ENCODE measurements at places on chromosomes 2 and 18.

DNA sequence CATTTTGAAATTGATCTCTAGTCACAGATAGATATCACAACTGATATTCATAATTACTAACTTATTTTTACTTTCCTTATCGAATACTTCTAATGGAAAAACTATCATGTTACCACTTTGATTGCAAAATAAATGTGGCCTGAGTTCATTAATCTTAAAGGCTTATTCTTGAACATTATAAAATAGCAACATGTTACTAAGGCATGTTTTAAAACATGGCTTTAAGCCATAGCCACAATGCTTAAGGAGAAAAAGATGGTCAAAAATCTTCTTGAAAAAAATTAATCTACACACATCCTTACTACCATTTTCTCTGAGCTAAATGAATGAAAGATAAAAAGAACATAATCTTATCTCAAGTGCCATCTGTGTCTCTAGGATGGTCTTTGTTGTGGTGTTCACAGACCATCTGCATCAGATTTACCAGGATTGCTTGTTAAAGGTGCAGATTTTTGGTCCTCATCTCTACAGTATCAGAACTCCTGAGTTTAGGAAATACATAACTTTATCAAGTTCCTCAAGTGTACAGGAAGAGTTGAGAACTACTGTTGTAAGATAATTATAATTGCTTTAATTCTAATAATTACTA is 15.3 kb downstream of the MTX2 start:
- no peak for DNase-seq

GRCh38 chr2:115568643-115569042 is 1126.2 kb downstream of the DPP10 start:
- DNase-seq, result no peak

GRCh38 chr2:96955762-96956161 is 30.6 kb downstream of the FAM178B start:
- no peak for DNase-seq

GRCh38 chr2:85710687-85711577 is 16.8 kb downstream of the GNLY start:
- no peak for DNase-seq

DNA sequence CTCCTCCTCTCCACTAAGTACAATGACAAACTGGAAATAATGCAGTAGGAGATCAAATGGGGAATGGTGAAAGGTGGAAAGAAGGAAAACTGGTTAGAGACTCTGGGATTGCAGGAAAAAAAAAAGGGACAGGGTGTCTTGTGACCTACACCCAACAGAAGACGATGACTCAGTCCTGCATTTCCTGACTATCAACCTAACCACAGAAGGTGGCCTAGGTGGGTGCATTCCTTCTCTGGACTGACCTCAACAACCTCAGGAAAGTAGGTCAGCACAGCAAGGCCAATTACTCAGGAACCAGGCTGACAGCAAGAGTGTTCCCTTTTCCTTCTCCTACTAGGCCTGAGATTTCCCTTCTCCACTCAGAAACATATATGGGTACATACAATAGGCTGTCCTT is 1386.4 kb upstream of the ZEB2 start:
- no peak for DNase-seq

DNA sequence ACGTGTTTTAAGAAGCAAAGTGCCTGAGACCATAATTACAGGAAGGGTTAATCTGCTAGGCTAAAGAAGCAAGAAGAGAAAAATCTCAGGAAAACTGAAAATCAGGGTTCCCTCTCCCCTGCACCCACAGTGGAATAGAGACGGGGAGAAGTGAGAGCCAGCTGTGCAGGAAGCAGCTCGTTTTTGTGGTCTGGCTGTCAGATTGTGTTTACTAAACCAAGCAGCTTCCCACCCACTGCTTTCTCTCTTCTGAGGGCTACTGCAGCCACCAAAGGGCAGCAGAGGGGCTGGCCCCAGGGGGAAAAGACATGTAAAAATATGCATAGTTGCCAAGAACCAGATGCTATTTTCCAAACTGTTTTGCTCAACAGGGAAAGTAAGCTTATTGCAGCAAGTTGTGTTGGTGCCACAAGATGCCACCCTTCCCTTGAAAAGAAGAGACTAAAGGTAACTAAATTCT is 72.6 kb upstream of the THUMPD2 start:
- DNase-seq, result no peak

DNA sequence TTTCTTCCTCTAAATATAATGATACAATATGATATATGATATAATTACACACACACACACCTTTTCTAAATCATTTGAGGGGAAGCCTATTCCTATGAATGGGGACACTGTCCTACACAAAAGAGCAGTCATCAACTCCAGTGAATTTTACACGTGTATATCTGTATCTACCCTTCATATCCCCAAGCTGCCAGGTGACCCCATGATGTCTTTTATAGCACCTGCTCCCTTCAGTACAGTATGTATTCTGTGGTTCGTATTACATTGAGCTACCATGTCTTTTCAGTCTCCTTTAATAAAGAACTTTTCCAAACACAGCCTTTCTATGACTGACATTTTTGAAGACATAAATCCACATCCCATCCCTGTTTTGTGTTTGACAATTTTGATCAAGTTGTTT is 19.0 kb downstream of the TBC1D8 start:
- no peak for DNase-seq

DNA sequence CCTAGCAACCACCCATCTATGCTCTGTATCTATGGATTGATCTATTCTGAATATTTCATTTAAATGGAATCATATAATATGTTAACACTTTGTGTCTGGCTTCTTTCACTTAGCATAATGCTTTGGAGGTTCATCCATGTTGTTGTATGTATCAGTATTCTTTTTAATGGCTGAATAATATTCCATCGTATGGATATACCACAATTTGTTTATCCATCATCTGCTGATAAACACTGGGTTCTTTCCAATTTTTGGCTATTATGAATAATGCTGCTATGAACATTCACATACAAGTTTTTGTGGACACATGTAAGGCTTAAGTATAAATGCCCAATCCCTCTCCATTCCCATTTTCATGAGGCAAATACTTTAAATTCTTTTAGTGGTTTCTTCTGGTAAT is 52.9 kb downstream of the MRPL33 start:
- DNase-seq, result no peak

GRCh38 chr2:172554352-172555271 is 1.3 kb upstream of the PDK1 start:
- peak; percentile 15 for DNase-seq

- DNase-seq, result no peak
Measured at GRCh38 chr18:76823161-76823538, 793 bp downstream of the ZNF236 start.

DNA sequence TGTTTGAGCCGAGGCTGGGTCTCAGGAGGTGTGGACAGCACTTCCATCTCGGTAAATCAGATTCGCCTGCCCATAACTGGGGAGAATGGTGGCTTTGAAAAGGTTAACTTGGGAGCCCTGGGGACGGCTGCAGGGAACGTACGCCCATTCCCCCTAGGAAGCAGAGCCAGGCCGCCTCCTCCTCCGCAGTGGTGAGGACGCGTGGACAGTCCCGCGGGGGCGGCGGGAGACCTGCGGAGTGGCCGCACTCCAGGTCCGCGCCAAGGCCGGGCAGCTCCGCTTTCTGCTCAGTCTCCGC is 845 bp upstream of the MYCN start:
- peak; percentile 53 for DNase-seq

GRCh38 chr2:54387059-54387991 is 68.8 kb upstream of the SPTBN1 start:
- no peak for DNase-seq

DNA sequence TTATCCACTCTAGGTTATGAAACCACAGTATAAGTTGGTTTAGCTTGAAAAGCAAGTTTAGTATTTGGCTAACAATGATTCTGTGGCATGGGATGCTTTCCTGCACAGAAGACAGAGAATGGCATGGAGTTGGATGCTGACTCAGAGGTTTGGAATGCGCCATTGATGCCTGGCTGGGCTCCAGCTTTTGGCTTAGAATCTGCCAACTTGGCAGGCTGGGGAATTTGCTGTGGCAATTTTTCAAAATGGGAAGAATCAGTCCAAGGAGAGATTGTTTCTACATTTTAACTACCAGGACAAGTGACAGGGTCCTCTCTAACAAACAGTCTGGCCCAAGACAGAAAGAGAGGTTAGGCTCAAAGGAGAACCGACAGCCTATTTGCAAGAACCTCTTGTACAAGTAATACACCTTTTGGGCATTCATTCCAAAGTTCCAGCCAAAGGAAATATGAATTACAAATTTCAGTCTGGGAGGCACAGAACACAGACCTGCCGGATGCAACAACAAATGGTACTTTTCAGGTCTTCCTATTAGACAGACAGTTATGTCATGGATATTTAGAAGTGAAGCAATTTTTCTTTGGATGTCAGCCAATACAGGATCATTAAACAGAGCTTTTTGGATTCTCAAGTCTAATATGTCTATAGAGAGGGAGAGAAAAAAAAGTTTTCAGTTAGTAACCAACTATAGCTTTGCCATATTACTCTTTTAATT is 1027.7 kb downstream of the TMEM182 start:
- DNase-seq, result no peak

DNA sequence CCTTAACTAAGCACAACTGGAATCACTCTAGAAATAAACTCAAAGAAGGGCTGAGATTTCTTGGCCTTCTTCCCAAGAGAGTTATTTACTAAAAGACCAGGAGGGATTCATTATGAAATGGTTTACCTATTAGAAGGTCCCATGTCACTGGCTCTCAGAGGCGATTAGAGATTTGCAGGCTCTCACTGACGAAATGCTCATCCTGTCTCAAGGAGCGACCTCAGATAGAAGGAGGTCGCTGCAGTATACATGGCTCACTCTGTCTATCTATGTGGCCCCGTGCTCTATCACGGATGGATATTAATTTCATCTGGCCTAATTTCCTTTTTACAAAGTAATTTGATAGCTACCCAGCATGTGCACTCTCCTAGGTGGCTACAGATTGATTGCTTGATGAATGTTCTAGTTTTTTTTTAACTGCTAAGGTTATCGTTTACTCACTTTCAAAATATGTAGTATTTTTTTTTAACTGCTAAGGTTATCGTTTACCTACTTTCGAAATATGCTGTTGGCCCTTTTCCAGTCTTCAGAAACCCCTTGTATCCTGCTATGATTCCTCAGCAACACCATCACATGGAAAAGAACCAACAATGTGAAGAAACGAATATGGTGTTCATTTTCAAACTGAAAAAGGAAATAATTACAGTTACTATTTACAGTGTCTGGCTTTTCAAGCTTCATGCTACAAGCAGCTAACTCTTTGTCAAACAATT is 9.1 kb downstream of the SMIM21 start:
- no peak for DNase-seq

GRCh38 chr2:136319237-136319636 is 201.3 kb upstream of the CXCR4 start:
- DNase-seq, result no peak

DNA sequence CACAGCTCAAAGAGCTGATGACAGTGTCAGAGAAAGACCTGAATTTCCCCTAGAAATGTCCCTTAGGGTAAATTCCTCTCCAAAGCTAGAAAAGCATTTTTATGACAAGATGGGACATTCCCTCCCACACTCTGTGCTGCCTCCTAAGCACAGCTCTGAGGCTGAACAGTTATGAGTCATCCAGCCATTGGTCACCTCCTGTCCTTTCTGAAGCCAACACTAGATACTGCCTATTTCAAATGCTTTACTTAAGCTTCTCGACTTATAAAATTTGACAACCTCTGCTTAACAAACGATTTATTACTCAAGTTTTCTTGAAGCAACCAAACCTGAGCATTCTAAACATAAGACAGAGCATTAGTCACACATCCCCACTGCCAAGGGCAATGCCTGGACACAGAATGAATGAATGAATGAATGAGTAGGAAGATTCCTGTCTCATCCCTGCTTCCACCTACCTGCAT is 35.4 kb downstream of the B4GALT6 start:
- no peak for DNase-seq

- no peak for DNase-seq
Measured at GRCh38 chr2:162002623-162003235, 71.3 kb downstream of the DPP4 start.

DNA sequence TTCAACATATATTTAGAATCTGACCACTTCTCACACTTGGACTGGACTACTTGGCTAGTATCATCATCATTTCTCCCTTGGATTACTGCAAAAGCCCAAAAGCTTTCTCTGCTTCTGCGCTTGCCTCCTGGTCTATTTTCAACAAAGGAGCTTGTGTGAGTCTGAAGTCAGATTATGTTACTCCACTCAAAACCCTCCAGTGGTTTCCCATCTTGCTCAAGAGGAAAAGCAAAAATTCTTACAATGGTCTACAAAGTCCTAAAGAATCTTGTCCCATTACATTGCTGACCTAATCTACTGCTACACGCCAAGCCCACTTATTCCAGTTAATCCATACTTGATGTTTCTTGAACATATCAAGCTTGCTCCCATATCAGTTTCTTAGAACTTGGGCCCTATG is 9.6 kb downstream of the PREPL start:
- no peak for DNase-seq

GRCh38 chr2:69567157-69567908 is 76.2 kb downstream of the AAK1 start:
- peak; percentile 24 for DNase-seq

DNA sequence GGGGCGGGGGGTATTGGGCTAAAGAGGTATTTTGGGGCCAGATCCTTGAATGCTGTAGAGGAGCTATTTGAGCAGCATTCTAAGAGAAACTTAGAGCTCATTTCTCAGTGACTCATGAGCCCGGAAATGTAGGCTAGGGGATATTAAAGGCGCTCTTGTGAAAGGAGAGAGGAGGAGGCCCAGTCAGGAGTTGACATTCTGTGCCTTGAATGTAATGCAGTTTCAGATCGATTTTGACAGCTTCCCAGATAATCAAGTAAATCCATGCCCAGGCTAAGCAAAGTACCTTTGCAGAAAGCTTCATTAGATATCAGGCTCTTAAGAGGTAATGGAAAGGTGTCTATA is 1.5 kb downstream of the CAB39 start:
- DNase-seq, result peak; percentile 61

GRCh38 chr2:38702413-38702812 is 36.5 kb downstream of the GALM start:
- no peak for DNase-seq

- no peak for DNase-seq
Measured at GRCh38 chr2:173251225-173251624, 103.4 kb upstream of the CDCA7 start.

GRCh38 chr18:25278394-25278793 is 73.6 kb downstream of the ZNF521 start:
- DNase-seq, result no peak

GRCh38 chr18:24368749-24369148 is 28.9 kb downstream of the OSBPL1A start:
- DNase-seq, result no peak

DNA sequence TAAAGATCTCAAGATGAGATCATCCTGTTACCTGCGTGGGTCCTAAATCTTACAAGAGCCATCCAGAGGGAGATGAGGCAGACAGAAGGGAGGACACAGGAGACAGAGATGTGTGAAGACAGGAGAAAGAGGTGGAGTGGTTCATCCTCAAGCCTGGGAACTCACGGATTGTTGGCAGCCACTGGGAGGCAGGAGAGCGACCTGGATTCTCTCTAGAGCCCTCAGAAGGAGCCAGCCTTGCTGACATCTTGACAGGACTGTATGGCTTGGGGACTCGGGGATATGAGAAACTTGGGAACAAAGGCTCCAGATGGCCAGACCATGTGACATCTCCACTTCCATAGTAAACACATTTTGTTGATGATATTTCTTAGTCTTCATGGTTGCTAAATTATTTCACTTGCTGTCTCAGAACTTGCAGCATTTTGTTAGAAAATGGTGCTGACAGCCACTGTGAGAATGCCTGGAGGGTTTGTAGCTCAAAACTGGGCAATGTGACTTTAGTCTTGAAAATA is 57.8 kb upstream of the MC2R start:
- DNase-seq, result no peak
